Cardiac muscle cell (in vitro differentiated cells and primary cell): ENCODE measurements at places on chromosomes 11 and 22.
A peak's percentile ranks its signal among the peaks of the same experiment; 100 is the strongest.

- H3K4me1 ChIP-seq: peaks cover 5% of the 10 kb centered on the region
- no peak for DNase-seq
- no peak overlapping the region for H3K27ac ChIP-seq
- H3K27me3 ChIP-seq: no peaks in the 10 kb centered on the region
- H3K36me3 ChIP-seq: no peaks in the 10 kb centered on the region
These were observed 129.9 kb downstream of the GUCY1A2 start for GRCh38 chr11:106888386-106888785.

- H3K27me3 ChIP-seq: no peaks in the 10 kb centered on the region
- no peak overlapping the region for H3K4me3 ChIP-seq
- no peaks in the 10 kb centered on the region for H3K36me3 ChIP-seq
- peaks cover 10% of the 10 kb centered on the region for H3K4me1 ChIP-seq
- H3K27ac ChIP-seq: no peak overlapping the region
These were observed 29.6 kb downstream of the PRDM10 start for GRCh38 chr11:129973068-129973467.

- no peak for DNase-seq
- no peaks in the 10 kb centered on the region for H3K27me3 ChIP-seq
- H3K36me3 ChIP-seq: no peaks in the 10 kb centered on the region
- no peak overlapping the region for H3K27ac ChIP-seq
- no peak overlapping the region for H3K4me3 ChIP-seq
These were observed 8.3 kb upstream of the SORL1-AS1 start for GRCh38 chr11:121460941-121461514.

GRCh38 chr22:43774318-43774915 lies 37.7 kb downstream of the EFCAB6 start:
- no peak overlapping the region for H3K27ac ChIP-seq
- no peaks in the 10 kb centered on the region for H3K27me3 ChIP-seq
- no peak for DNase-seq
- no peak overlapping the region for H3K4me3 ChIP-seq
- no peaks in the 10 kb centered on the region for H3K4me1 ChIP-seq

DNA sequence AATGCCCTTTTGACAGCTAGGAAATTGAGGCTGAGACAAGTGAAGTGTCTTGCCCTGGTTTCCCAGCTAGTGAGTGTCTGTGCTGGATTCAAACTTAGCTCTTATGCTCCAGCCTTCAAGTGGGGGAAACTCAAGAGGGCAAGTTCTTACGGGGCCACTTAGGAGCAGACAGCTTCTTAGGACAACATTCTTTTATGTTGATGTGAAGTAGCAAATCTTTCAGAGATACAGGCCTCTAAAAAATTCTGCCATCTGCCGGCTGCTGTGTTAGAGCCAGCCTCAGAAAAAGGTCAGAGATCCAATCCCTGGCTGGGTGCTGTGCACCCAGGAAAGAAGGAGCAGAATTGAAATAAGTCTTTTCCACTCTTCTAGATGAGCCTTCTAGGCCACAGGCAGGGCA lies 26.6 kb downstream of the TIMP3 start:
- peaks cover 50% of the 10 kb centered on the region for H3K4me1 ChIP-seq
- no peaks in the 10 kb centered on the region for H3K36me3 ChIP-seq
- no peaks in the 10 kb centered on the region for H3K27me3 ChIP-seq
- H3K4me3 ChIP-seq: no peak overlapping the region
- H3K27ac ChIP-seq: peak overlapping the region; percentile 62
- DNase-seq: peak; percentile 21

- no peaks in the 10 kb centered on the region for H3K27me3 ChIP-seq
- no peak overlapping the region for H3K4me3 ChIP-seq
- no peak for DNase-seq
- no peaks in the 10 kb centered on the region for H3K4me1 ChIP-seq
These were observed 30.6 kb downstream of the TECTA start for GRCh38 chr11:121131656-121132055.

DNA sequence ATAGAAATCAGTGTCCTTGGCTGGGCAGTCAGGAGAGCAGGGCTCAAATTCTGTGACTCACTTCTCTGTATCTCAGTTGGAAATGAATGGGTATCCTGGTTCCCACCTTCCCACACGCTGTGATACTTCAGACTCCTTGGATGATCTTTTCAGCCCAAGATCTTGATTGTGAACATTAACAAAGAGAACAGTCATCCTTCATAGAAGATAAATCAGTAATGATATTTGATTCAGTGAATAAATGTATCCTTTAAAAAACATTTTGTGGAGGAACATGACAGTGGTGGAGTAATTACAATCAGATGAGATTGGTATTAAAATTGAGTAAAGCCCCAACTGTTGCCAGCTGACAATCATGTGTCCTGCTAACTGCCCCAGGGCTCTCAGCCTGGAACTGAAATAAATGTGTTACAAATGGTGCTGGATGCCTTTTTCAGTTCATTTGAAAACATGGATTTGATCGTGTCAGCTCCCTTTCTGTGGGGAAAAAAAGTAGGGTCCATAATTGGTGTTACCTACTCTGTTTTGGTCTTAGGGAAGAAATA lies 72.9 kb upstream of the OR5AN1 start:
- no peak for DNase-seq
- no peak overlapping the region for H3K4me3 ChIP-seq
- H3K27ac ChIP-seq: no peak overlapping the region
- H3K27me3 ChIP-seq: no peaks in the 10 kb centered on the region
- no peaks in the 10 kb centered on the region for H3K4me1 ChIP-seq
